Activated CD8-positive, alpha-beta memory T cell treated with anti-CD3 and anti-CD28 coated beads, Interleukin-2, amount 10 ng/mL, durations not matched to agents 7 days and 5 days (primary cell): ENCODE measurements at places on chromosomes 3 and 15. TPM values are rescaled to one million over a fixed set of nuclear protein-coding genes. Genes with fewer than 3 reads are reported as not detected.

GRCh38 chr15:70853318-70853972, 512 bp downstream of the LARP6 start:
- no peaks in the 10 kb centered on the region for H3K36me3 ChIP-seq
- H3K4me3 ChIP-seq = no peak overlapping the region
- H3K27me3 ChIP-seq = peaks cover 67% of the 10 kb centered on the region
- no peak overlapping the region for H3K27ac ChIP-seq
- DNase-seq = no peak

DNA sequence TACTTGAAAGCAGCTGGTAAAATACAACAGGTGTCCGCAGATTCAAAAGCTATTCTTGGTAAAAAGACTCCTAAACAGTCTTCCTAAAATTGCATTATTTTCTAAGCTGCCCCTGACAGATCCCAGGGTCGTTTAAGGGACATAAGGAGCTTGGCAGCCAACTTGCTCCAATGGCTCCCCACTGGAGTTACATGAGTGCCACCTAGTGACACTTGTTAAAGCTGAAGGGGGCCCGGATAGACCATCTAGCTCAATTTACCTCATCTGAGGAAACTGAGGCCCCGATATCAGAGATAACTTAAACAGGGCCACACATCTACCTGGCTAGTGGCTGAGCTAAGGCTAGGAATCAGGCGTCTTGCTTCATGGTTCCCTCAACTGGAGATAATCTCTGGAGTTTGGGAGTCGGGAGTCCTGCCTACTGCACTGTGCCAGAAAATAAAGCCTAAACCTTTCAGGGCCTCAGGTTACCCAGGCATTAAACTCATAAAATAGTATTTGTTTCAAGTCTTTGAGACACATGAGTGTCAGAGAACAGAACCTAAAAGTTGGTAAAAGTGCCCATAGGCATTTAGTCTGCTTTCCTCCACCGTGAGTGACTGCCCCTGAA, 6.5 kb upstream of the TBC1D23 start:
- H3K27me3 ChIP-seq = no peaks in the 10 kb centered on the region
- peaks cover 14% of the 10 kb centered on the region for H3K4me1 ChIP-seq
- DNase-seq = peak; percentile 72
- H3K36me3 ChIP-seq = peaks cover 11% of the 10 kb centered on the region

DNA sequence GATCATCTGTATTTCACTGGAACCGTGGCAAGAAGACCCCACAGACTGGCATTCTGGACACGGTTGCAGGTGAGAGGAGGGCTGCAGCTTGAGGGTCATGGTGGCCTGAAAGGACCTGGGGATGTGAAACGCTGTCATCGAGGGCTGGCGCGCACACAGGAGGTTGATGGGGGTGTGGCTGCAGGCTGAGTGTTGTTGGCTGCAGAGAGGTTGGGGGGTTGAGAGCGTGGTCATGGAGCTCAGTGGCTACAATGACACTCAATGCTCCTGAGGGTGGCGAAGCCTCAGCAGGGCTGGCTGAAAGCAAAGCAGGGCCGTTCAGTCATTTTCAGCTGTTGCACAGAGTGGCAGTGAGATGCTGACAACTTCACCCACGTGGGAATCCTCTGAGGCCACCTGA, 21.0 kb downstream of the CPN2 start:
- H3K27me3 ChIP-seq = peaks cover 22% of the 10 kb centered on the region
- H3K4me1 ChIP-seq = peaks cover 11% of the 10 kb centered on the region
- no peak for DNase-seq
- no peak overlapping the region for H3K4me3 ChIP-seq
- H3K27ac ChIP-seq = no peak overlapping the region

DNA sequence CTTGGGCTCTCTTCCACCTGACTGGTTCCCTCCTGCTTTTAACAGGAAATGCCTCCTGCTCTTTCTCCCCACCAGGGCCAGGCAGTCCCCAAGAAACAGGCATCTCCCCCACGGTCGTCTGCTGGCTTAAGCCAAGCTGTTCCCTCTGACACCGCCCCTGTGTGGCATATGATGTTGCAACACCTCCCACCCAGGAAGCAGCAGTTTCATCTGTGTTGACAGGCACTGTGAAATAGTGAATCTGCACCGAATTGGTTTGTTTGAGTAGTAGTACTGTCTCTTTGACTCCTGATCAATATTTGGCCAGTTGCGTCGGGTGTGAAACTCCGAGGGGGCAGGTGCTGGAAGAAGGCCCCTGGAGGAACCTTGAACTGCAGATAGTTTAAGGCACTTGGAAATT, 188.8 kb downstream of the FEZF2 start:
- DNase-seq = no peak
- H3K4me3 ChIP-seq = no peak overlapping the region
- H3K27me3 ChIP-seq = no peaks in the 10 kb centered on the region
- no peak overlapping the region for H3K27ac ChIP-seq

The EPHB3 gene
- total RNA-seq = not detected

The SCG5 gene
- 4.3 TPM for total RNA-seq

The GPR87 gene
- total RNA-seq = 0.40 TPM

The SCN5A gene
- total RNA-seq = not detected
